Eye (tissue), 1 donor: ENCODE measurements at places on chromosomes 12 and 14.

DNA sequence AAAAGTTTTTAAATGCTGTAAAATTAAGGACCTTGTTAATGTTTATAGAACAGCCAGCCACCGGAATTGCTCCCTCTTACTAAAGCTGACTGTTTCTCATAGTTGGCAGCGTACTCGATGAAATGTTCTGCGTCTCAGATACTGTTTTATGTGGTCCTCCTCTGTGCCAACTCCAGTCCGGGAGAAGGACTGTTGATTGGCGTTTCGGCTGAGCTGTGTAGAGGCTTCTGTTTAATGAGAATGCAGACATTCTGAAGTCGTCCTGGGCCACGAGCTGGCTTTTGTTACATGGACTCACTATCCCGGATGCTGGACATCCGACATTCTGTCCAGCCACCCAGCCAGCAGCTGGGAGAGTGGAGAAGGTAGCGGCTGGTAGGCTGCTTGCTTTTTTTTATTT lies 75.4 kb downstream of the WDR20 start:
- peak; percentile 32 for DNase-seq

GRCh38 chr14:95667249-95667693 lies 19.0 kb upstream of the TCL1B start:
- DNase-seq: no peak

GRCh38 chr14:58415636-58416547 lies 11.4 kb downstream of the TIMM9 start:
- no peak for DNase-seq

- DNase-seq: no peak
These were observed 25.1 kb downstream of the PTGER2 start for GRCh38 chr14:52339262-52339661.

DNA sequence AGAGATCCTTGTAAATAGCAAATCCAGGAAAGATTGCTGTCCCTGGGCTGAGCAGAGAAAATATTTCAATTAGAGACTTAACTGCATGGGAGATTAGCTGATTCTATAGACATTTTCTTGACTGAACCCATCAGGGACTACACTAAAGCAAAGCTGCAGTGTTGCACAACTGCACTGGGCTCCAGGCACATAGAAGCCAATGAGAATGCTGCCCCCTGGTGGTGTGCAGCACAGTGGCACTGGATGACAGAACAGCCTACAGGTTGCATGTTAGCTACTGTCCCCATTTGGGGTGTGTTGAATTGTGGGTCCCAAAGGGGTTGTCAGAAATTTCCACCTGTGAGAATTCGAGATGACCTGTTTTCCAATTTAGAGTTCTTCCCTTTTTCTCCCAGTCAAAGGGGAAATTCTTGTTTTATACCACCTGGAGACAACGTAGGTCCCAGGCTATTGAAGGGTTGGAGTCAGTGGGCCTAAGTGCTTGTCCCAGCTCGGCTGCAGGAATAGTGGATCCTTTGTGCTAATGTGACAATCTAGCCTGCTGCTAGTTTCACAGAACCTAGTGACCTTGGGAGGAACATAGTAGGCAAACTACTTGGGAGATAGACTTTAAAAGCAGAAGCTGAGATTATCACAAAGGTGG lies 114.7 kb downstream of the SLC8A3 start:
- DNase-seq: peak; percentile 81

DNA sequence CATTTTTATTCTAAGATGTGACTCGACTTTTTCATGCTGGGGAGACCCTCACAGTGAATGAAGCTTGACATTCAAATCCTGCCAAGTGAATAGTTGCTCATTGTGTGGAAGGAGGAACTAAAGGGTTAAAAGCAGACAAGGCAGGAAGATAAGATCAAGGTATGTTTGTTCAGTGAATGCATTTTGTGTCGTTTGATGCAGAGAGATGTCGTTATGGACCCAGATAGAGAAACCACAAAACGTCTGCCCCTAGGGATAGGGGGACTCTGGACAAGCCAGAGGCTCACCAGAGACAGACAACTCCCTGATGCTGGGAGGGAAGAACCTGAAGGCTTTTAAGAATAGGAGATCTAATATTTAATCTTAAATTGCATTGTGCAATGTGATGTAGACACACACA lies 72.5 kb upstream of the MYL2 start:
- DNase-seq: no peak

DNA sequence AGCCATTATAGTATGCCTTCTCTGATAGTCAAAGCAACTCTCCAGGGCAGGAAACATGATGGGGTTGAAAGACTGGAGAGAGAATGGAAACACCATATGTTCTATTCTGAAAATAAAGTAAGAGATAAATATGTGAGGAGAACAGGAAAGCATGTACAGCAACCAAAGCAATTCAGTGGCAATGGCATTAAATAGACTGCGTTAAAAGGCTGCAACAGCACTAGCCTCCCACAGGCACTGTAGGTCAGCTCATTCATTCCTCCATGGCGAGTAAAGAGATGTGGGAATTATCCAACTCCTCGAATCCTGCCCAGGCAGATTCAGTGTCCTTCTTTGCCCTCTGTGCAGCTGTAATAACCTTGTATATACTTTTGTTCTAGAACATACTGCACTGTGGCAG lies 43.8 kb downstream of the ANO6 start:
- peak; percentile 8 for DNase-seq

- no peak for DNase-seq
These were observed 313.1 kb downstream of the ADGRD1 start for GRCh38 chr12:131266591-131267467.
